ENCODE measurements at places on chromosomes 4 and X.

DNA sequence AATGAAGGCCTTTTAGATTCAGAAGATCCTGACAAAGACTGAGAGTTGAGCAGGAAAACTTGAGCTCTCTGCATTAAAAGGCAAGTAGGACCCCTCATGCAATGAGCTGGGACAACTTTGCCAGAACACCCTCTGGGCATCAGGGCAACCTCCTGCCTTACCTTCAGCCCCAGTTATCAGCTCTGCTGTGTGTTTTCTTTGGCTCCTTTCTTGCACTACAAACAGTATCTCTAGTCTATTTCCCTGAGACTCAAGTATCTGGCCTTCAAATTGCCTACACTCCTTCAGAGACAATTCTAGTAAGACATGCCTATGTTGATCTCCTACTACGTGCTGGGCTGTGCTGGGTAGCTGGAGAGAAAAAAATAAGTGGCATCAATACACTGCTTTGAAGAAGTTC lies 192.2 kb downstream of the MID1IP1 start:
- DNase-seq, result no peak

DNA sequence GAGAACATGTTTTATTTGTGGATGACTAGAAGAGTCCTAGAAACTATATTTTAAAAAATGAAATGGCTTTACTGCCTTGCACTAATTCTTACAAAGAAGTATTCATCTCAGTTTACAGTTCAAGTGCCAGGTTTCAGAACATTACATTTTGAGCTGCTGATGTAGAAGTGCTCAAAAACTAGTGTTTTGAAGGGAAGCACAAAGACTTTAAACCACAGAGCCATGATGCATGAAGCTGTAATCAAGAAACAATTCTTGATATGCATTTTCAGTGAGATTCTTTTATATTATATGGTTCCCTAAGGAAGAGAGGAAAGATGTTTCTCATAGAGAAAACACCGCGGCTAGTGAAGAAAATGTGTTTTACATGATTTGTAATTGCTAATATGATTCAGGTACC lies 1163.0 kb downstream of the RAPGEF2 start:
- DNase-seq, result no peak

DNA sequence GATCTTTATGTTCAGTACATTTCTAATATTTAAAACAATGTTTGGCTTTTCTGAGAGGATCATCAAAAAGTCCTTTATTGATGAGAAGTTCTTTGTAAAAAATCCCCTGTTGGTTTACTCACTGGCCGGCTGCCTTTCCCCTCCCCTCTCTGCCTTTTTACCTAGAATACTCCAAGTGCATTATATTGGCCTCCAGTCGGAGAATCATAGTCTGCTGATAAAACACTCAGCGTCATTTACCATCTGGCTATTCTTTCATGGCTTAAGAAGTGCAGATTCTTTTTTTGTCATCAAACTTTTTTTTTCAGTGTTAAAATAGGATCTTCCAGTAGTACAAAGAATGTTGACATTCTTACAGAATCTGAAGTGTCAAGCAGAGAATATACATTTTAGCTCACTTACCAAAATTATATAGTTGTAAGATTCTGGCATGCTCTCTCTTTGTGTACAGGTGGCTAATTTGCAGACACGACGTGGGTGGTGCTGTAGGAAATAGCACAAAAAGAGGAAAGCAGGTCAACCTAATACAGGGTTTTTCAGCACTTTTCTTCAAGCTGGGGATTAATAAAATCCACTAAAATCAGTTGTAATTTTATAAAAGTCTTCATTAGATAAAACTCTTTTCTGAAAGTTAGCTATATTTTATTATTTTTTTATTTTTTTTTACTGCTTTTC lies 731.8 kb downstream of the KCTD8 start:
- DNase-seq, result no peak

DNA sequence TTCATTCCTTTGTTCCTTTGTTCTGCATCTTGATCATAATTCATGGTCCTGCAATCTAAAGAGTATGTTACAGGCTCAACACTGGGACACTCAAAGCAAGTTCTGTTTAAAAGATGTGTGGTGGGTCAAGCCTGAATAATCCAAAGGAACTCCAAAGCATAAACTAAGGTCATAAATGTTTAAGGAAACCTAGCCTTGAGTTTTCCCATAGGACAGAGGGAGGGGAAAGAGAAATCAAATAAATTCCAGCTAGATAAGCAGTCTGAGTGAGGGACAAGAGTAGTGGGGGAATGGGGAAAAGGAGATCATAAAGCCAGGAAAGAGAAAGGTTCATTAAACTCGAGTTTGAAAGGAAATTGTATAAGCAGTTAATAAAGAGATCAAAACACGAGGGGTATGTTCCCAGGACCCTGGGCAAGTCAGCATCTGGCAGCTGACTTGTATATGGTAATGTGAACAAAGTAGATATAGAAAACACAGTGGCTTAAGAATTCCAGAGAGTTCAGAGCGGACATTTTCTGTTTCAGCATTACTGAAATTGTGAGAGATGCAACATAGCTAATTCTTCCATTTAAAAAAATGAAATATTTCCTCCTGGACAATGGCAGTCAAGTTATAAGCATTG lies 125.8 kb upstream of the EDNRA start:
- no peak for DNase-seq

- peak; percentile 79 for DNase-seq
These were observed 141.1 kb downstream of the MAML3 start for GRCh38 chr4:140012688-140013486.

Measured in Karpas-422 (cell line).